Jurkat, Clone E6-1 (cell line): ENCODE measurements at places on chromosomes 2 and 18.

DNA sequence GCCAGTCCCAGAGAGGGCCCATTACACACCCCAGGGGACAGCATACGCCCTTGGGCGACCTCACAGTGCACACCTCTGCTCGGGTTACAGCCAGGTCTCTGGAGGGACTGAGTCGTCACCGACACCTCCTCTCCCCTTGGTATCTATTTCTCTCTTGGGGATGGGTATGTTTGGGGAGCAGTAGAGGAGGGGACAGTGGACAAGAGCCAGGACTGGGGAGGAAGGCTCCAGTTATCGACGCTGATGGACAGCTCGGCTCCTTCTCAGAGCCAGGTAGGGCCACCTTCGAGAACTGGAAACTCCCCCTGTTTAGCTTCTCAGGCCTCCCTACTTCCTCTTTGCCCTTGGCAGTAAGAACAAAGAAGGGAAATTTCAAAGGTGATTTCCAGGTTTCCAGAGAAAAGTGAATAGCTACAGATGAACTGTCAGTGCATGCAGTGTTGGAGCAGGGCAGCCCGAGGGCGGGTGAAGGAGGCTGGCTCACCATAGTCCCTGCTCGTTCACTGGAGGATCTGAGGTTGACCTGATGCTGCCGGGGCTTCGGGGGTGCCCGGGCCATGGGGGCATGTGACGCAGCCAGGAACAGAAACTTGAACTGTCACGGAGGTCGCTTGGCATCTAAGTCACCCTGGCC lies 4.4 kb upstream of the SEMA4C start:
- DNase-seq, result no peak

- no peak for DNase-seq
Measured at GRCh38 chr2:202023198-202023903, 10.3 kb upstream of the FZD7 start.

- no peak for DNase-seq
Measured at GRCh38 chr2:74502720-74503505, 3.5 kb upstream of the LBX2 start.

DNA sequence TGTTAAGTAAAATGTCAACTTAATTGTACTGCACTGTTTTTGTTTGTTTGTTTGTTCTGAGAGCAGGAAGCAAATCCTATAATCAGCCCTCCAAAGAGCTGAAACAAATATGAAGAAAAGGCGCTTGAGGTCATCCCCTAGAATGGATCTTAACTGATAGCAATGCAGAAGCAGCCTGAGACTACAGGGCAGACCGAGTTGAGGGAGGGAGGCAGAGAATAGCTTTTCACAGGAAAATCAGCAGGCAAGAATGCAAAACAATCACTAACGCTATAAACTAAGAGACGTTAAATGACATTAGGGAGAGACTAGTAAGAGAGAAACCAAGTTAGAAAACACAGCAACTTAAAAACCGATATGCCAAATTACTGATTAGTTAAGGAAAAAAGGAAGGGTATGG lies 37.2 kb downstream of the GALNT1 start:
- DNase-seq, result no peak

- no peak for DNase-seq
Measured at GRCh38 chr2:102171946-102172345, 14.9 kb upstream of the IL1RL2 start.

GRCh38 chr2:27164960-27165763 lies 16.4 kb downstream of the TCF23 start:
- DNase-seq, result no peak

DNA sequence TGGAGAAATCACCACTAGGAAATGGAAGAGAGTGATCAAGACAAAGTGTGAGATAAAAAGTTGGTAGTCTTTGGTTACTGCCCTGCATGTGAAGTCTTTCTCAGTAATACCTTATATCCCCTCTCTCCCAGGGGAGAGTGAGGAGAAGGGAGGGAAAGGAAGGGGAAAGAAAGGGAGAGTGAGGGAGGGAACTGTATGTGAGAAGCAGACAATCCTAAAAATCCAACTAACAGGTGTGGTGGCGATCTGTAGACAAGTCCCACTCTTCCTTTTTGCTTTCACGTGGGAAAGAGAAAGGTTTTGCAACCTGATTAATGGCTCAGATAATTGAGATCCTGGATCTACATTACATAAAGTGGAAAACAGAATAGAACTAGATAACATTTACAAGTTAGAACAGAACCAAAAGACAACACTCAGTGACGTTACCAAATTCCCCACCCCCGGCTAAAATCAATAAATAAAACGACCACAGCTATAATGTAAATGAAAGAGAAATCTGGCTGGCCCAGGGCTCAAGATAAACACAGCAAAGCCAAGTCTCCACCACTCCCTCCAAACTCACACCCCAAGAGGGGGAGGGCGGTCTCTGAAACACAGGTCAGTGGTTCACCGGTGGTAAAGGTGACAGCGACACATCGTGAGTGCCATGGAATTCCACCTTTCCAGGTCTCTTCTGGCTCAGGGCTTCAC lies 10.0 kb upstream of the APCDD1 start:
- no peak for DNase-seq

GRCh38 chr2:162478721-162479129 lies 134.8 kb downstream of the GCA start:
- no peak for DNase-seq

DNA sequence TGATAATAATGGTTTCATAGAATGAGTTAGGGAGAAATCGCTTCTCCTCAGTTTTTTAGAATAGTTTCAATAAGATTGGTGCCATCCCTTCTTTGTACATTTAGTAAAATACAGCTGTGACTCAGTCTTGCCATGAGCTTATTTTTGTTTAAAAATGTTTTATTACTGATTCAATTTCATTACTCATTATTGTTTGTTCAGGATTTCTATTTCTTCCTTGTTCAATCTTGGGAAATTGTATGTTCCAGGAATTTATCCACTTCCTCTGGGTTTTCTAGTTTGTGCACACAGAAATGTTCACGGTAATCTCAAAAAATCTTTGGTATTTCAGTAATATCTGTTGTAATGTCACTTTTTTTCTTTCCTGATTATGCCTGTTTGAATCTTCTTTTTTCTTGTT lies 371.5 kb upstream of the SETBP1 start:
- DNase-seq, result no peak

DNA sequence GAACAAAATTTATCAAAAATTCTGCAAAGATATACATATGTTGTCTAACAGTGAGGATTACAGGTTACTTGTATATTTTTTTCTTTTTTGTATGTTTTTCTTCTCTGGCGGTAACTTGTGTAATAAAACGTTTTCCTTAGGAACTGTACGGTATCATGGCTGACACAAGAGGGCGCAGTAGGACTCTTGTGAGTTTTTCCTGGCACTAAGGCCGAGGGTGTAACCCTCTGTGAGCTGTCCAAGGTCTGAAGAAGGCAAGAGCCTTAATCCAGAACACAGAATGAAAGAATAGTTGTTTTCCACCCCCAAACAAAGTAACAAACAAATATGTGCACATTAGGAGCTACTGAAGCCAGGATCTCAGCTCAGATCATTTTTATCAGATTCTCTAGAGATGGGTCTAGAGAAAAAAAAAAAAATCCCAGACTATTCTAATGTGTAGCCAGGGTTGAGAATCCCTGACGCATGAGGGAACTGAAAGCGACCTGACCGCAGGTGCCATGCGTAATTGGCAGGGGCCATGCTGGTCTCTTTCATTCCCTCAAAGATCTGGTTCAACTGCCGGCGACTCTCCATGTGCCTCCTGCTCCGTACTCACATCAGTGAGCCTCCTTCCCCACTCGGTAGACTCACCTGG lies 27.0 kb downstream of the TMEM200C start:
- peak; percentile 77 for DNase-seq

- no peak for DNase-seq
Measured at GRCh38 chr2:179824961-179825360, 36.5 kb downstream of the ZNF385B start.

DNA sequence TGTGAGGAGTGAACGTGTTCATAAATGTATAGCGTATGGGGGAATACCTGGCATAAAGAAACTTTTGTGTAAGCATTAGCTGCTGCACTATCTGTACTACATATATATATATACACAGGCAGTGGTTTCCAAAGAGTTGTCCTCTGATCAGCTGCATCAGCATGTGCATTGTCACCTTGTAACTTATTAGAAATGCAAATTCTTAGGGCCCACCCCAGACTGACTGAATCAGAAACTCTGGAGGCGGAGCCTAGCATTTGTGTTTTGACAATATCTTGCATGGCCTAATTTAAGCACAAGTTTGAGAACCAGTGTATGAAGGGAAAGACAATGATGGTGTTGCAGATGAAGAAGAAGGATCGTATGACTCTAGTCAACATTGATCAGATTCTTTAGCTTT lies 299.5 kb downstream of the CCDC102B start:
- no peak for DNase-seq

DNA sequence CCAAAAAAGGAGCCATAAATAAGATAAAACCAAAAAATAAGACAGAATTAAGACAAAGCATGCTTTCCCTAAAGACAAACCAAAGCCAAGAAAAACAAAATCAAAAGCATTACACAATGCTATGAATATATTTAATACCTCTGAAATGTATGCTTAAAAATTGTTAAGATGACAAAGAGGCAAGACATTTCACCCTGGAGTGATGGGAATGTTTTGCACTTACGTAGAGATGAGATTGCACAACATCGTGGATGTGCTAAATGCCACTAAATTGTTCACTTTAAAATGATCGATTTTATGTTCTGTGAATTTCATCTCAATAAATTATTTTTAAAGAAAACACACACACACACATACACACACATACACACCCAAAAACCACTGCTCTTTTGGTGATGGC lies 386.6 kb upstream of the KLHL29 start:
- DNase-seq, result no peak

GRCh38 chr2:11764359-11764758 lies 17.9 kb downstream of the LPIN1 start:
- no peak for DNase-seq

DNA sequence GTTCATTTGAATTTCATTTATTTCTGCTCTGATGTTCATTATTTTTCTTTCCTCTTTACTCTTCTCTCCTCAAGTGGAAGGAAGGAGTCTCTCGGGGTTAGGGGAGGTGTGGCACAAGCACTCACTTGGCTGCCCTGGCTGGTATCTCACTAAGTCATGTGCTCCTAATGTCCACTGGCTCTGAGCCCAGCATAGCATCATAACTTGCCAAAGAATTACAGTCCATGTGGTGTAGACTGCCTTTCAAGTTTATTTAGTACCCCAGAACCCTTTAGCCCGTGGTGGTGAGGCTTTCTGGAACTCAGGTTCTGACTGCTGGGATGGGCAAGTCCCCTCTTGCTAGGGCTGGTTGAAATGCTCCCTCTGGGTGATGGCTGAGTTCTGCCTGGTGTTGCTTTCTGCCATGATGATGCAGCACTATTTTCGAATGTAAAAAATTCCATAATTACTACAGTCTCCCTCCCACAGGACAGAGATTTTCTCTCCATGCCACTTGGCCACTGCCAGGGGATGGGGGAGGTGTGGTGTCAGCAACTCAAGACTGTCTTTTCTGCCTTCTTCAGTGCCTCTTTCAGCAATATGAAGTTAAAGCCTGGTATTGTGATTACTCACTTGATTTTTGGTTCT lies 22.2 kb downstream of the SPAG16 start:
- no peak for DNase-seq

GRCh38 chr2:65661980-65662653 lies 229.7 kb upstream of the SPRED2 start:
- no peak for DNase-seq

DNA sequence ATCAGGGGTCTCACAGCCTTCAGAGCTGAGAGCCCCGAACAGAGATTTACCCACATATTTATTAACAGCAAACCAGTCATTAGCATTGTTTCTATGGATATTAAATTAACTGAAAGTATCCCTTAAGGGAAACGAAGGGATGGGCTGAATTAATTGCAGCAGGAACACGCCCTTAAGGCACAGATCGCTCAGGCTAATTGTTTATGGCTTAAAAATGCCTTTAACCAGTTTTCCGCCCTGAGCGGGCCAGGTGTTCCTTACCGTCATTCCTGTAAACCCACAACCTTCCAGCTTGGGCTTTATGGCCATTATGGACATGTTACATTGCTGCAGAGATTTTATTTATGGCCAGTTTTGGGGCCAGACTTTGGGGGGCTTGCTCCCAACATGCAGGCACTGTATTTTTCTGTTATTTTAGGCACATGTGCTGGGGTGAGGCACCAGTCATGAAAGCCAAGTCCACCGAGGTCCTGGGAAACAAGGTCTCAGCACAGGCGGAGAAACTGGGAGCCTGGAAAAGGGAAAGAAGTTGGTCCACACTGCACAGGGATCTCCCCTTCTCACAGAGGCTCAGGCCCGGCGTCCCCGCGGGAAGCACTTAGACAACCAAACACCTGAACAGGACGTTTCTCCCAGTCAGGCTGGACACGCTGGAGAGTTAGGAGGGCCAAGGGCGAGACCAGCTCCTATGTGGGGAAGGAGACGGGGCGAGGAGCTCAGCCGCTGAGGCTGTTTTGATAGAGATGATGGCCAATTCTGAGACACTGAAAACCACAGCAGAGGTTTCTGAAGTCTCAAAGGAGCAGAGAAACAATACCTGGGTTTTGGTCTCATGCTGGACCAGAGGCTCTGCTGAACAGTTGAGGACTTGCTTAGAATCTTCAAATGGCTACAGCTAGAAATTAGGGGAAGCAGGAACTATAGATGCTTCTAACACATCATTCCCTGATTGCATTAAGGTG lies 86.7 kb downstream of the TMEM18 start:
- no peak for DNase-seq

DNA sequence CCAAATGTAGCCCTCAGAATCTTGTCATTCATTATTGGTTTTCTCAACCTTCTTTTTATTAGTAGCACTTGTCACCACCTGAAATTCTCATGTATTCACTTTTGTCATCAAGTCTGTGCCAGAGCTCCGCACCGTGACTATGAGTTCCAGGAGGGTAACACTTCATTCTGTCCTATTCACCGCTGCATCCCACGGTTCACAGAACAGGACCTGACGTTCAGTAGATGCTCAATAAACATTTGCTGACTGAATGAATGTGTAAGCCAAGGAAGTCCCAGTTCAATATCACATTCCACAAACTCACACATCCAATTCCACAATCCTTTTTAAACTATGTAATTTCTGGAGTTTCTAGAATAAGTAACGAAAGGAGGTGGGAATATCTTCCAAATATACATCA lies 65.5 kb downstream of the MOGAT1 start:
- DNase-seq, result no peak

DNA sequence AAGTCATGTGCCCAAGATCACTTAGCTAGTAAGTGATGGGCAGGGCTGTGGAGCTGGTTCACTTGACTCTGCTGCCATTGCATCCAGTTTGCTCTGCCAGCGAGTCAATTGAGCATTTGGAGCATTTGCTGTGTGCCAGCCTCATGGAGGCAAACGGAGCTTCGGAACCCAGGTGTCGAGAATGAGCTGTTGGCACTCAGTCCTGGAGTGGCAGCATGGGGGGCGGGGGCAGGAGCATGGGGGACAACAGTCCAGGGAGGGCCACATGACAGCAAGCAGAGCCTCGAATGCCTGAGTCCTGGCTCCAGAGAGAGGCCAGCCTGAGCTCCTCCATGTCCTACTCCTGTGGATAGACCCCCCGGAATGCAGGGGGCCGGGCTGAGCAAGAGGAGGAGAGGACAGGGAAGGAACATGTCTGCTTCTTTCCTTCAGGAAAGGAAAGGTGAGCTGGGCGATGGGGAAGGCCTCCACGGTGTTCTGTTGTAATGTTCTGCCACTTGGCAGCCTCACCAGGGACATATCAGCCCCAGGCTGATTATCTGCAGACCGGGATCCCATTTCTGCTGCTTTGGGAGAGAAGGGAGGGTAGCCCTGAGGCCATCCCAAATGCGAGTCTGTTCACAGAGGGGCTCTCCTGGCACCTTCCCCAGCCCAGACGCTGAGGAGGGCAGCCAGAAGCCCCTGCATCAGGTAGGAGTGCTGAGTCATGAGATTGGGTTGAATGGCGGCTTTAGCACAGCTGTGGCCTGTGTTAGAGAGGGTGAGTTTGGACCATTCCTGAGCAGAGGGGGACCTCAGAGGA lies 59.6 kb downstream of the HPCAL1 start:
- DNase-seq, result no peak
